ENCODE measurements at places on chromosomes 12 and 14. TPM values are rescaled to one million over a fixed set of nuclear protein-coding genes. Genes with fewer than 3 reads are reported as not detected.

Gene KITLG
- 11.8 TPM for total RNA-seq

Gene MYO1H
- 1.3 TPM for total RNA-seq

Gene ANKS1B
- total RNA-seq, result not detected

Gene NRL
- 1.5 TPM for total RNA-seq

Gene ANO4
- 1.3 TPM for total RNA-seq

Gene KRT7
- 1,216 TPM for total RNA-seq

Gene SMCO2
- not detected for total RNA-seq

Gene IL31
- total RNA-seq, result not detected

Gene USP44
- 0.14 TPM for total RNA-seq

Gene TMEM119
- 0.05 TPM for total RNA-seq
